ENCODE measurements at places on chromosomes 3 and 15.

DNA sequence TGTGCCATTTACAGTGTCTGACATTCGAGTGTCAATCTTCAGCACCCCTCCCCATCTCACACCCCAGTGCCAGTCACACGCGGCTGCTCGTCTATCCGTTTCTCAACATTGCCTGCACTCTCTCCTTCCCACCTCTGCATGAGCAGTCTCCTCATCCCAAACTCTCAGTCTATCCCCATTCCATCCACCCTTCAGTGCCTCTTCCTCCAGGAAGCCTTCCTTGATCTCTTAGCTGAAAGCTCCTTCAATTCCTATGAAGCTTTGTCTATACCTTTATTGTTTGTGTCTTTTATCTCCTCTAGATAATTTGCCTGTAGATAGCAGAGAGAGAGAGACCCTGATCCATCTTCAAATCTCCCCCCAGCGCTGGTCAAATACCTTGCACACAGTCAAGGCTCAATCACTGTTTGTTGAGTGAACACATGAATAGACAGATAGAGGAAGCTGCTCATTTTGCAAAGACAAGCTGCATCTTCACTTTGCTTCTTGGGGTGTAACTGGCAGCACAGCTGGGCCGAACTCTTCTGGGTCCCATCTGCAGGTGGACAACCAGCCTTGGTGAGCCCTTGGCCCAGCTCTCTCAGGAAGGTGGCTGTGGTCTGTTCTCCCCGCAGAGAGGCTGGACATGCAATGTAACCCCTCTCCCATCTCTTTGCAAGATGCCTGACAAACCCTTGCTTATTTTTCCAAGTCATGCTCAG lies 52.8 kb downstream of the ITGA11 start:
- no peak for DNase-seq

GRCh38 chr3:195395208-195395816 lies 47.5 kb downstream of the ACAP2 start:
- DNase-seq: no peak

DNA sequence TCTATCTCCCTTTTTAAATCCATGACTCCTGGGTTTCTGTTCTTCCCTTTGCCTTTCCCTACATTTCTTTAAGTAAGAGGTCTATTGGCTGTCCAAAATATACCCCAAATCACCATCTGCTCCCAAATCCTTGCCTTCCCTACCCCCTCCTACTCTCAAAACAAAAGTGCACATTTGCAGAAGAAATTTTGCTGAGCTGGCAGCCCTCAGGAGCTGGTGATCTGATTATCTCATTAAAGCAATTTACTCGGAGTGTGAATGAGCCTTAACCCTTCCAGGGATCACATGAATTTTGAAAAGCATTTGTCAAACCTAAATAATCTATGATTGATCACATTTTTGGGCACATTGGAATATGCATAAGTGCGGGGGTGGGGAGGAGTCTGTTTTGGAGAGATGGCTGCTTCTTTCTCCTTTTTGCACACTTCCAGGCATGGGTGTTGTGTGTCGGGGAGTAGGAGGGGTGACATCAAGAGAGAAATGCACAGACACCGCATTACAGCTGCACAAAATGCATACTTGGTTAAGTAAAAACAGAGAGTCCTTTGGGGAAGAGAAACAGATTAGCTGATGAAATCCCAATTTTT lies 892.6 kb downstream of the TUSC7 start:
- DNase-seq: no peak

DNA sequence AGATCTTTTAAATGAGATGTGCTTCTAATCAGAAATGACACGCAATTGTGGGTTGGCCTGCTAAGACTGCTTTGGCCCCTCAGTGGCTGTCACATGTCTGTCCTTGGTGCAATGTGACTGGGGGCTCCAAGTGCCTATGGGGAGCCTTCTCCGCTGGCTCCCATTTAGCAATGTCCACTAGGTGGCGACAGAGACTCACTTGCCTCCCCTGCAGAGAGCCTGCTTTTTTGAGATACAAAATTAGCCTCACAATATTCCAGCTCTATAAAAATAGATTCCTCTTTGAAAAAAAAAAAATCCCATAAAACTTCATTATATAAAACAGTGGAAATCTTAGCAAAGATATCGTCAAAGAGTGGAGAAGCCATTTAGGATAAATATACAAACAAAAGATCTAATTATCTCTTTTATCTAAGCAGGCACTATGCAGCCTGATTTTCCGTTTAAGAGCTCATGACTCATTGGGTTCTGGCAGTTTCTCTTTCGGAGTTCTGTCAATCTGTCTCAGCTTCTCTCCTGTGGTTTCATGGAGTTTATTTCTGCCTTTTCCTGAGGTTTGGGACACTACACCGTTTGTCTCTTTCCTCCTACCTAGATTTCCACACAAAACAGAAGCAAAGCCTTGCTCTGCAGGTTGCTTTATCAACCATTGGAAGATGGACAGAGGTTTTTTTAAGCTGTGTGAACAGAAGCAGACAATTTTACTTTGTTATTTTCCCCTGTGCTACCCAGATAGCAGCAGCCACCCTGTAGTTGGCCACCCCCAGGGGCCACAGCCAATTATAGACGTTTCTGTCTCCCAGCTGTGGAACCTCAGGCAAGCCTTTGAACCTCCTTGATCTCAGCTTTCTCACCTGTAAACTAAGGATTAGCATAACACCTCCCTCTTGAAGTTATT lies 68.4 kb upstream of the TNFAIP8L3 start:
- peak; percentile 34 for DNase-seq

GRCh38 chr3:17752436-17752835 lies 10.0 kb upstream of the TBC1D5 start:
- no peak for DNase-seq

GRCh38 chr3:122148941-122149627 lies 34.4 kb upstream of the CASR start:
- no peak for DNase-seq

GRCh38 chr3:188559072-188559429 lies 405.1 kb downstream of the LPP start:
- DNase-seq: no peak

- DNase-seq: no peak
These were observed 163.9 kb downstream of the PPM1L start for GRCh38 chr3:160919942-160920341.

DNA sequence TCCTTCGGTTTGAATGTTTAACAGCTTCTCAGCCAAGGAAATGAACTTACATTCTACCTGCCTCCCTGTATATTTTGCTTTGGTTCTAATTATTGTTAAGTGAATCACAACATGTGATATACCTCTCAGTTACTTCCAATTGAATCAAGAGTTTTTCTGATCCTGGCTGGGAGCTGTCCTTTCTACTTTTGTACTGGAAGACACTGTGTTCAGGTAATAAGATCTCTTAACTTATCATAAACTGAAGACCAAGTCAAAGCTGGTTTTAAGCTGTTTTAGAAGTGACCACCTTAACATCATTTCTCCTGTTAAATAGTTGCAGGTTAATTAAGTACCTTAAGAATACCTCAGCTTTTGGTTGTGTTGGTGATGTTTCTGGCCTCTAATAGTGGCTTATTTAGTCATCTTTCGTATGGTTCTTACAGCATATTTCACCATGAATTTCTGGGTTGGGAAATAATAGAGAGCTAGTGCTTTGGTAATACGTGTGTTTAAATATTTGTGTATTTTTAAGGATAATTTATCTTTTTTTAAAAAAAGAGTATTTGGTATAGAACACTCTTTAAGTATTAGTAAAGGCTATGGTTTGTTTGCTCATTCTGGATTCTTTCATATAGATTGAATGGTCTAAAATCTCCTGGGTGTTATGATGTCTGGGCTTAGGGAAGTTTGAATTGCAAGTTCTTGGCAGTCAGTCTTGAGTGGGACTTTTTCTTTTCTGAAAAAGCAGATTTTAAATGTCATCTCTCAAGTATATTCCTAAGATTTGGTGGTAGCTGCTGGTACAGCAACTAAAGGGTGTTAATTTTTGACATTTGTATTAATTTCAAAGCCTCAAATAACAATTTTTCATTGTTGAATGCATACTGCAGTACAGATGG lies 1.6 kb downstream of the RAB8B start:
- no peak for DNase-seq

Data from amygdala (tissue), 56 donors.